ENCODE measurements at places on chromosomes 12 and 14. TPM values are rescaled to one million over a fixed set of nuclear protein-coding genes. Genes with fewer than 3 reads are reported as not detected.

- DNase-seq: no peak
These were observed 43.8 kb upstream of the ARID2 start for GRCh38 chr12:45685680-45686079.

GRCh38 chr12:53495903-53496751, 3.1 kb downstream of the MAP3K12 start:
- peak; percentile 69 for DNase-seq

- DNase-seq: no peak
These were observed 229.8 kb upstream of the FLRT2 start for GRCh38 chr14:85300107-85300506.

The GPR84 gene
- total RNA-seq: not detected

The IFI27L1 gene
- total RNA-seq: 12.7 TPM

DNA sequence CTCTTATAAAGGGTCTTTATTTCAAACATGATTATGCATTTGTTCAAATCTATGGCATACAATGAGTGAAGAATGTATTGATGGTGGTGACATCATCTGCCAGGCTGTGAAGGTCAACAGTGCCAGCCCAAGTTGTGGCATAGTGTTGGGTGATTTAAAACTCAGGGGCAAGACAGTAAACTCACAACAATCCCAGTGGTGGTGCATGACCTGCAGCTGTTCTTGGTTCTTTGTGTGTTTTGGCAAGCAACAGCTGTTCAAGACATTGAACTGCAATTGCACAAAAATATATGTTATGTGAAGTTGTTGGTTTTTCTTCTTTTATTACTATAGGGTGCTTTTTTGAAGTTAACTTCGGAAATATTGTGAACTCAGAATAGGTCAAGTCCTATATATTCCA, 851.6 kb downstream of the NRXN3 start:
- DNase-seq: no peak
